ENCODE measurements at places on chromosomes 5 and 9. TPM values are rescaled to one million over a fixed set of nuclear protein-coding genes. Genes with fewer than 3 reads are reported as not detected.

ZNF483 gene
- 32.9 TPM for total RNA-seq

GPR150 gene
- 0.60 TPM for total RNA-seq

CKMT2 gene
- 0.27 TPM for total RNA-seq

PDE8B gene
- total RNA-seq: 0.27 TPM

PCDHA3 gene
- not detected for total RNA-seq

ANKRD34B gene
- total RNA-seq: not detected

PHYHD1 gene
- total RNA-seq: 1.6 TPM

CDH6 gene
- total RNA-seq: not detected

PCDHGA12 gene
- total RNA-seq: not detected

ACTBL2 gene
- total RNA-seq: not detected

- no peak for DNase-seq
- H3K27me3 ChIP-seq: no peaks in the 10 kb centered on the region
- no peak overlapping the region for H3K4me3 ChIP-seq
- H3K27ac ChIP-seq: no peak overlapping the region
These were observed 869.4 kb upstream of the NUDT12 start for GRCh38 chr5:104431981-104432380.

GRCh38 chr5:153365547-153365946 is 124.9 kb upstream of the GRIA1 start:
- H3K36me3 ChIP-seq: no peaks in the 10 kb centered on the region
- no peak overlapping the region for H3K4me3 ChIP-seq
- no peaks in the 10 kb centered on the region for H3K27me3 ChIP-seq

- H3K4me3 ChIP-seq: no peak overlapping the region
- H3K4me1 ChIP-seq: no peaks in the 10 kb centered on the region
- H3K27me3 ChIP-seq: no peaks in the 10 kb centered on the region
- H3K27ac ChIP-seq: no peak overlapping the region
These were observed 67.2 kb upstream of the SLC25A51 start for GRCh38 chr9:37971108-37971459.

- no peak for DNase-seq
- no peaks in the 10 kb centered on the region for H3K4me1 ChIP-seq
- no peaks in the 10 kb centered on the region for H3K36me3 ChIP-seq
These were observed 585.0 kb downstream of the KIF4B start for GRCh38 chr5:155598552-155598951.

DNA sequence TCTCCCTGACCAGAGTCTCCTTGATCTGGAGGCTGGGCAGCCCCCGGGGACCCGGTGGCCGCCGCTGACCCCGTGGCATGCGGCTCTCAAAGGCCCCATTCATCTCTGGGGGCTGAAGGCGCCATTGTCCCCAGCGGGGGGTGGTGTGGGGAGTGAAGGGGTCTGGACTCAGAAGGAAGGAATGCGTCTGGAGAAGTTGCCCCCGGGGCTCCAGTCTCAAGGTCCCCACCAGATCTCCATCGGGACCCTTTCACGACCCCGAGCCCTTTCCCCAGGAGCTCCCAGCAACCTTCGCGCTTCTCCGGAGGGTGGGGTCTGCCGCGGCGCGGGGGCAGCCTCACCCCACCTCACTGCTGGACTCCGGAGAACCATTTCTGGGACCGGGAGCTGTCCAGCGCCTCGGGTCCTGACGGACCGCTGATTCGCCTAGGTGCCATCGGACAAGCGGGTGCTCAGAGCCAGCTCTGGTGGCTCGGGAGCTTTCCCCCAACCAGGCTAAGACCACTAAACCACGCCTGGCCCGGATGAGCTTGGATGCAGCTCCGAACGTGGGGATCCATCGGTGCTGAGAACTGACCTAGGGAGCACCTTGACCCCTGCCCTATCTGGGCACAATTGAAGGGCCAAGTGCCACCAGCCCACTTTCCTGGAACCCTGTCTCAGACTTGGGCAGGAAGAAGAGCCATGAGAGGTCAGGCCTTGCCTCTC is 5.1 kb upstream of the PCDH1 start:
- no peak for DNase-seq
- H3K27ac ChIP-seq: no peak overlapping the region
- H3K4me1 ChIP-seq: peaks cover 20% of the 10 kb centered on the region
- H3K4me3 ChIP-seq: no peak overlapping the region

DNA sequence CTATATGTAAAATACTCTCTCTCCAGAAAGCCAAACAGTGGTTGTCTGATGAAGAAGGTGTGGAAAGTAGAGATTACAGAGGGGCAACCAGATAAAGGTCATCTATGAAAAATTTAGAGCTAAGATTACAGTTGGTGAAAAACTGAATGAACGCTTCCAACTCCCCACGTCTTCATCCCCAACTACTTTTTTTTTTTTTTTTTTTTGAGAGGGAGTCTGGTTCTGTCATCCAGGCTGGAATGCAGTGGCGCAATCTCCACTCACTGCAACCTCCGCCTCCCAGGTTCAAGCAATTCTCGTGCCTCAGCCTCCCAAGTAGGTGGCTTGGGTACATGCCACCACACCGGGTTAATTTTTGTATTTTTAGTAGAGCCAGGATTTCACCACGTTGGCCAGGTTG is 64.3 kb downstream of the RAPGEF6 start:
- peaks cover 5% of the 10 kb centered on the region for H3K36me3 ChIP-seq
- no peak overlapping the region for H3K27ac ChIP-seq
- H3K4me3 ChIP-seq: no peak overlapping the region
- H3K27me3 ChIP-seq: no peaks in the 10 kb centered on the region

DNA sequence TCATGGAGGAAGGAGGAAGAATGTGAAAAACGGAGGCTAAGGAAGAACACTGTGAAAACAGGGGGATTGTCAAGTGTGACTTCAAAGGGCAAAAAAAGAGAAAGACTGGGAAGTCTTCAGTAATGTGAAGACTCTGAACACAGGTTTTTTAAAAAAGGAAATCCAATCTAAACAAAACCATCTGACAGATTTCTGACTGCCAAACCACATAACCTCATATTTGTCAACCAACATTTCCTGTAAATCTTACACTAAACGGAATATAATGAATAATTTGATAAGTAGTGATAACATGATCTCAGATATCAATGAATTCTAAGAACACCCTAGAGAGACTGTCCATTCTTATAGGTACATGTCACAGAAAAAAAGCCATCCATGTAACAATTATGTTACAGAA is 124.7 kb downstream of the FBN2 start:
- no peak overlapping the region for H3K27ac ChIP-seq
- no peak overlapping the region for H3K4me3 ChIP-seq
- H3K27me3 ChIP-seq: no peaks in the 10 kb centered on the region
- no peak for DNase-seq
- no peaks in the 10 kb centered on the region for H3K4me1 ChIP-seq
- H3K36me3 ChIP-seq: no peaks in the 10 kb centered on the region

DNA sequence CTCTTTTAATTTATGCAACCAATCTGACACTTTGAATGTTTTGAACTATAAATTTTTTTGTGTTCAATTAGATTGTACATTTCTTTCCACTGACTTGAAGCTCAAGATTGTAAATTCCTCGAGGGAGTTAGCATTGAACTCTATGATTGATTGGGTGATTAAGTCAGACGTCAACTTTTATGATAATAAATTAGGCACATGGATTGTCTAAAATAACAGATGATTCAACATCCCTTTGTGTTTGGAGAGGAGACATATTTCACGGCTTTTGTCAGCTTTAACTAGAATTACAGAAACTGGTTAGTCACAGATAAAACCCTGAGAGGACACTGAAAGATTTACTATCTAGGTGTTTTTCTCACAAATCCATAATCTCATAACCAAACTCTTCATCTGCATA is 32.7 kb upstream of the TXNDC8 start:
- H3K27ac ChIP-seq: no peak overlapping the region
- DNase-seq: no peak
- H3K4me1 ChIP-seq: no peaks in the 10 kb centered on the region
- peaks cover 3% of the 10 kb centered on the region for H3K27me3 ChIP-seq

- H3K27ac ChIP-seq: no peak overlapping the region
- H3K4me1 ChIP-seq: peaks cover 73% of the 10 kb centered on the region
- no peak for DNase-seq
- H3K4me3 ChIP-seq: no peak overlapping the region
- peaks cover 100% of the 10 kb centered on the region for H3K27me3 ChIP-seq
- no peaks in the 10 kb centered on the region for H3K36me3 ChIP-seq
These were observed 2.3 kb downstream of the HAND1 start for GRCh38 chr5:154475591-154476353.

DNA sequence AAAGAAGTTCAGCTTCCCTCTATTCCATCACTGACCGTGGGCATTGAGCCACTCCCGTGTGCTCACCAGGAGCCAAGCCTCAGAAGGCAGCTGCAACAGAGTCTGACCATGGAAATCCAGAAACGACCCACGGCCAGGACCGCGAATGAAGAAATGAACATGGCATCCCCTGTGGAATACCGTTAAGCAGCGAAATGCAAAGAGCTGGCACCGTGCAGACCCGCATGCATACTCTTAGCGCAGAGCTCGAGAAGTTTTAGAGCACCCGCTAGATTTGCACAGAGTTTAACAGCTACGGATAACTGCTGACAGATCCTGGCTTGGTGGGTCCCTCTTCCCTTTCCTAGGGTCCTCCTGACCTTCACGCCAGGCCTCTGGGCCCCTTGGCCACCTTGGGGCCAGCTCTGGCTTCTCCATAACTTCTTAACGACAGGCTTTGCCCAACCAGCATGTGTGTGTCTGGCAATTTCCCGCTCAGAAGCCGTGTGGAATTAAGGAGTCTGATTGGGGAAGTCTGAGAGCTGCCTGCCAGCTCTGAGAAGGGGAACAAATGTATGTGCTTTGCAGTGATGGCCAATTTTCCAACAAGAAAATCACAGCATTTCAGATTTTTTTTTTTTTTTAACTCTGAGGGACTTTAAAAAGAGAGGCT is 75.3 kb upstream of the COL5A1 start:
- DNase-seq: no peak
- no peaks in the 10 kb centered on the region for H3K4me1 ChIP-seq
- no peaks in the 10 kb centered on the region for H3K36me3 ChIP-seq
- H3K27me3 ChIP-seq: no peaks in the 10 kb centered on the region
- no peak overlapping the region for H3K4me3 ChIP-seq

DNA sequence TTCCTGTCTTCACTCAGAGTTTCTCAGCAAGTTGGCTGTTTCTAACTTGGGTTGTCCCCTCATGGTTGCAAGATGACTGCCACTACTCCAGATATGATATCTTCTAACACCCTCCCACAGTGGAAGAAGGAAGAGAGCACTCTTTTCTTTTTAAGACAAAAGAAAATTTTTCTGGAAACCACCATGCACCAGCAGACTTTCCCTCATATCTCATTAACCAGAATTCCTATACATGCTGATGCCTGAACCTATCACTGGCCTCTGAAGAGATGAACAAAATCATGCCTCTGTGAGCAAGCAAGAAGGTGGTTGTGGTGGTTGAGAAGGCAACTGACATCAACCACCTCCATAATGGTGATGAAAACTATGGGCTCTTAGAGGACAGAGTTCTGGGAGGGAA is 56.8 kb downstream of the FEM1C start:
- H3K27me3 ChIP-seq: peaks cover 6% of the 10 kb centered on the region
- DNase-seq: no peak

DNA sequence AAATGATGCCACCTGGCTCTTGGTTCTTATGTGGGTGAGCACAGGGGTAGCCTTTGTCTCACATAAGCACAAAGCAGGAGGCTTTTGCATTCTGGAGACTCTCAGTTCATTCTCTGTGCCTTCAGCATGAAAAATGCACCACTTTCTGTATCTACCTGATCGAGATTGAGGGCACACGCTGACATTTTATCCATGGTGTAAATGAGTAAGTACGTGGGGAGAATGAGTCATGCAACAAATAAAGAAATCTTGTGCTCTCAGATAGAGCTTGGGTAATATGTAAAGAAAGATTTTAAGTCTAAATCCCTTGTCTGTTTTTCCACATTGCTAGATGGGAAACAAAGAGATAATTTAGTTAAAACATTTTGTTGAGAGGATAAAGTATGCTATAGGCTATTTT is 607.2 kb upstream of the WWC1 start:
- H3K27ac ChIP-seq: no peak overlapping the region
- no peaks in the 10 kb centered on the region for H3K27me3 ChIP-seq
- no peak overlapping the region for H3K4me3 ChIP-seq
- H3K4me1 ChIP-seq: no peaks in the 10 kb centered on the region
- no peaks in the 10 kb centered on the region for H3K36me3 ChIP-seq
- no peak for DNase-seq

- H3K4me3 ChIP-seq: no peak overlapping the region
- H3K27ac ChIP-seq: no peak overlapping the region
- no peaks in the 10 kb centered on the region for H3K36me3 ChIP-seq
- H3K27me3 ChIP-seq: no peaks in the 10 kb centered on the region
These were observed 22.8 kb downstream of the PCDH1 start for GRCh38 chr5:141855265-141856036.

DNA sequence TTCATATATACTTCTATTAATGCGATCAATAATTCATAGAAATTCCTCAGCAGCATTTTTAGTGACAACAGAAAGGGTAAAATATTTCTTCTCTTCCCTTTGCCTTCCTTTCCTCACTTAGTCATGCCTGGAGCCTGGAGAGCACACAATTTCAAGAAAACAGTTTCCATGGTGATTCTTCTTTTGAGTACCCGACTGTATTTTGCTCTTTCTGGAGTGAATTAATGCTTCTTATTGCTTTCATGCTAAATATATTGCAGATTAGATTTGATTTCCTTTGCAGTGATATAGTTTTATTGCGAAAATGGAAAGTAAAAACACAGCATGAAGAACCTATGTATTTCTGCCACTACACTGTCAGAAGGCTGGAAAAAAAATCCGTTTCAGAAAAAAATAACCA is 153.5 kb downstream of the PPP2R2B start:
- DNase-seq: no peak
- no peaks in the 10 kb centered on the region for H3K36me3 ChIP-seq
- H3K27ac ChIP-seq: no peak overlapping the region
- no peaks in the 10 kb centered on the region for H3K27me3 ChIP-seq

GRCh38 chr9:133181561-133181960 is 17.8 kb upstream of the GBGT1 start:
- H3K27ac ChIP-seq: no peak overlapping the region
- H3K36me3 ChIP-seq: no peaks in the 10 kb centered on the region
- H3K4me1 ChIP-seq: peaks cover 12% of the 10 kb centered on the region
- H3K4me3 ChIP-seq: no peak overlapping the region

GRCh38 chr5:143142596-143143435 is 260.7 kb downstream of the NR3C1 start:
- H3K27me3 ChIP-seq: no peaks in the 10 kb centered on the region
- no peak overlapping the region for H3K27ac ChIP-seq
- no peak for DNase-seq

- H3K4me3 ChIP-seq: no peak overlapping the region
- H3K36me3 ChIP-seq: no peaks in the 10 kb centered on the region
- H3K27me3 ChIP-seq: no peaks in the 10 kb centered on the region
- H3K27ac ChIP-seq: no peak overlapping the region
These were observed 27.9 kb downstream of the DAB2 start for GRCh38 chr5:39396843-39397242.

- no peaks in the 10 kb centered on the region for H3K27me3 ChIP-seq
- peaks cover 96% of the 10 kb centered on the region for H3K4me1 ChIP-seq
- peak overlapping the region; percentile 90 for H3K27ac ChIP-seq
These were observed 23.4 kb downstream of the LCP2 start for GRCh38 chr5:170273968-170274710.

- H3K4me1 ChIP-seq: no peaks in the 10 kb centered on the region
- no peak overlapping the region for H3K4me3 ChIP-seq
- no peaks in the 10 kb centered on the region for H3K27me3 ChIP-seq
- H3K27ac ChIP-seq: no peak overlapping the region
These were observed 197.0 kb upstream of the NMUR2 start for GRCh38 chr5:152601806-152602732.

Data from CD4-positive, alpha-beta T cell (primary cell).